ENCODE measurements at places on chromosomes 12 and 14.

GRCh38 chr12:122062832-122063693 lies 15.5 kb upstream of the MLXIP start:
- no peak for DNase-seq

- no peak for DNase-seq
These were observed 168.0 kb downstream of the DACT1 start for GRCh38 chr14:58805605-58806409.

DNA sequence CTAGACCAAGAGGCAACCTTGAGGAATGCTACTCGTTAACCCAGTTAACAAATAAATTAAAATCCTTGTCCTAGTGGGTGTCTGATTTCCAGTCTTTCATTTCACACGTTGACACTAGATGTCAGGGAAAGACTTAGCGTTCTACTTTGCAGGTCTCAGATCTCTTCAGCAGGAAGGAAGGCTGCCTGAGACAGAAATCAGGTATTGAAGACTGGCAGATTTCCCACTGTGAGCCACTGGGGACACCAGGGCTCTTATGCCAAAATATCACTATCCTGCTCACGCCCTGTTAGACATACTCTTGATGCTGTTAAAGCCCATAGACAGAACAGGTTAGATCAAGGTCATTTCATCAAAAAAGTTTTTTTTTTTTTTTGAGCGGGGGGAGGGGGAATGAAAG lies 33.0 kb downstream of the EMP1 start:
- no peak for DNase-seq

DNA sequence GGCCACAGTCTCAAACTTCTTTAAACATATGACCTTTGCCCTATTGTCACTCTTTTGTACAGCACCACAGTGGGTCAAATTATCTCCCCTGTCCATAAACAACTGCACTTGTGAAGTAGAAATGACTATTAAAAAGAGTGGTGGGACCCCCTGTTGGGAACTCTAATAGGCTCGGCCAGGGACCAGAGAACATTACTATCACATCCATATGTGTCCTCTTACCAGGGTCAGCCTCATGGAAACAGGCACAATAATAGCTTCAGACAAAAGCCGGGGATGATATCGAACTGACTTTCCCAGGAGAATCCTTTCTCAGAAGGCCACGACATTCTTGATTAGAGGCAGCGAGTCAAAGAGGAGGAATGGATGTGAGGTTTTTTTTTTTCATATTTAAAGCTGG lies 96.6 kb downstream of the NKX2-1 start:
- DNase-seq = no peak

DNA sequence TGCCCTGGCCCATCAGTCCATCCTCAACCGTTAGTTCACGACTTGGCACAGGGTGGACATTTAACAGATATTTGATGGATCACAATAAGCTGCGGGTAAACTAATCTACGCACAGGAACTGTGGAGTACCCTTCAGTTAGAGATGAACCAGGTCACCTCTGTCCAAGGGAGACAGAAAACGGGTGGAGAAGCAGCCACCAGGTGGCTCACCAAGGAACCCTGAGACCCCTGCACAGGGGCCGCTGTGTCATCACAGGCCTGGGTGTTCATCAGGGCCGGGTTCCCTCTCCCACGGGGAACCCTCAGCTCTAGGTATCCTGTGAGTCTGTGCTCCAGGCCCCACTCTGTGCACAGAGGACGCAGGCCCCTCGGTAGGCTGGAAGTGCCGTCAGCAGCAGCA lies 122.2 kb downstream of the PIWIL1 start:
- DNase-seq = no peak

DNA sequence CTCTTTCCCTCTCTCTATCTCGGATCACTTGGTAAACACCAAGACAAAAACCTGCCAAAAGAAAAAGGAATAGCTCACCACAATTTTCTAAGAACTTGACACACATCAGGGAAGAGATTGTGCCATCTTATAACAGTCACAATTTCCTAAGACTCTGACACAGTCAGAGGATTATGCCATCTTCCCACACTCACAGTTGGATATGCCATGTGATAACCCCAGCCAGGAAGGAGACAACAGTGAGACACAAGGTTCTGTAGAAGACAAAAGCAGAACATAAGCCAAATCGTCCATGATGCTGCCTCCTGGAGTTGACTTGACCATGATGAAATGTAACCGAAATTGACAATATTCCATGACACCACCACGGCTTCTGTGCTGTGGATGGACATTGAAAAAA lies 2.8 kb upstream of the CLEC9A start:
- no peak for DNase-seq

DNA sequence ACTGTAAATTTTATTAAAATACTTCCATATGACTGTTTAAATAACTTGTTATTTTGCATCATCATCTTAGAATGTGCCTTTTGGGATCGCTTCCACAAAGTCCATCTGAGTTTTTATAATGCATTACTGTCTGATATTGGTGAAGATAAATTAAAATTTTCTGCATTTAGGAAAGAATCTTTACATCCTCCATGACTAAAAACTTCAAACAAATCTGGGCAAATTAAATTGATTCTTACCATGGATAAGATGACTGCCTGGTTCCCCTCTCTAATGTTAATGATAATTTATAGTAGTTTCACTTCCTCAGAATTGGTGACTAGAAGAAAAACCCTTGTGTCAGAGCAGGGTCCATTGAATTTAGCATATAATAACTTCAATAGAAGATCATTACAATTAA lies 94.7 kb upstream of the SLC38A4 start:
- DNase-seq = no peak

DNA sequence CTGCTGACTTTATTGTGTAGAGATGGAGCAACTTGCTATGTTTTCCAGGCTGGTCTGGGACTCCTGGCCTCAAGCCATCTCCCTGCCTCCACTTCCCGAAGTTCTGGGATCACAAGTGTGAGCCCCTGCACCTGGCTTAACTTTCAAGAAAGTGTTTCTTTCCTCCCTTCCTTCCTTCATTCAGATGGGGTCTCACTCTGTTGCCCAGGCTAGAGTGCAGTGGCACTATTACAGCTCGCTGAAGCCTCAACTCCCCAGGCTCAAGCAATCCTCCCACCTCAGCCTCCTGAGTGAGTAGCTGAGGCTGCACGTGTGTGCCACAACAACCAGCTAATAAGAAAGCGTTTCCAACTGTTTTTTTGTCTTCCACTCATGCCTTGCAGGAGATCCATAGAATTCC lies 185.6 kb upstream of the AMIGO2 start:
- no peak for DNase-seq
